Inflammatory macrophage (primary cell): ENCODE measurements at places on chromosomes 12 and 14.

DNA sequence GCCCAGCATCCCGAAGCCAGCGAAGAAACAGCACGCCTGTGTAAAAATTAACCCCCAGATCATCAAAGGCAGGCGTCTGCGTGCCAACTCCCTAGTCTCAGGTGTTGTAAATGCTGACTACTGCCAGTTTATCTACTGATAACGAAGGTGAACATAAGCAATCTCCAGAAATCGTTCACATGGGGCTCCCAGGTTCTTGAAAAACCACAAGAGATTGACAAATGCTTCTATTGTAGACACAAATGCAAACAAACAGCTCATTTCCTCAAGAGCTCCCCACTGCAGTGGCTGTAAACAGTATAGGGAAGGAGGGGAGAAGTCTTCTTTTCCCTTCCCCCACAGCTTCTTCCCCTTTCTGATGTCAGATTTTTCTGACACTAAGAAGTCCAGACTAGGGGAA, 5.3 kb upstream of the PLEKHG3 start:
- DNase-seq = peak; percentile 92

- DNase-seq = no peak
These were observed 208.1 kb downstream of the PHLDA1 start for GRCh38 chr12:75823475-75823874.

DNA sequence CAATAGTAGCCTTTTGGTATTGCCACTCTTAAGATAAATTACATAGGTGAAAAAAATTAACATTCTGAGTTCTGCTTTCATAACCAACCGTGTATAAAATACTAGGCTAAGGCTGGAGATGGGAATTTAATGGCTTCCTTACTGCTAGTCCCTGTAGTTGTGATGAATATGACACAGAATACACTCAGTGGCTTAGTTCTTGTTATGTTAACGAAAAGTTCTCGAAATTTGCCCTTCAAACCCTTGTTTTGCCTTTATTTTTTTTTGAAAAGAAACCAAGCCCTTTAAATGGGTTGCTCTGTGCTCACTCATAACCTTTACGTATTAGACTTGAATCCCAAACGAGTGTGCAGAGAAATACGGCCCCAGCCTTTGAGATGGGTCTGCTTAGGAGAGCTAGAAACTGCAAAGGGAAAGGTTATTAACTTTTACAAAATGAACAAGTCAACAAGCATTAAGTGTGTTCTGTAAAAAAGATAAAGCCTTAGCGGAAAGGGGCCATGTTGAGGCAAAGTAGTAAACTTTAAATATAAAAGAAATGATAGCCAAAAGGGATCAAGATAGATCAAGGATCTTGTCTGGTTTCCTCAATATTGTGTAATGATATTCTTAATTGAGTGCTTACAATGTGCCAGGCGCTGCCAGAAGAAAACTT, 1.7 kb downstream of the NUDT4 start:
- no peak for DNase-seq

DNA sequence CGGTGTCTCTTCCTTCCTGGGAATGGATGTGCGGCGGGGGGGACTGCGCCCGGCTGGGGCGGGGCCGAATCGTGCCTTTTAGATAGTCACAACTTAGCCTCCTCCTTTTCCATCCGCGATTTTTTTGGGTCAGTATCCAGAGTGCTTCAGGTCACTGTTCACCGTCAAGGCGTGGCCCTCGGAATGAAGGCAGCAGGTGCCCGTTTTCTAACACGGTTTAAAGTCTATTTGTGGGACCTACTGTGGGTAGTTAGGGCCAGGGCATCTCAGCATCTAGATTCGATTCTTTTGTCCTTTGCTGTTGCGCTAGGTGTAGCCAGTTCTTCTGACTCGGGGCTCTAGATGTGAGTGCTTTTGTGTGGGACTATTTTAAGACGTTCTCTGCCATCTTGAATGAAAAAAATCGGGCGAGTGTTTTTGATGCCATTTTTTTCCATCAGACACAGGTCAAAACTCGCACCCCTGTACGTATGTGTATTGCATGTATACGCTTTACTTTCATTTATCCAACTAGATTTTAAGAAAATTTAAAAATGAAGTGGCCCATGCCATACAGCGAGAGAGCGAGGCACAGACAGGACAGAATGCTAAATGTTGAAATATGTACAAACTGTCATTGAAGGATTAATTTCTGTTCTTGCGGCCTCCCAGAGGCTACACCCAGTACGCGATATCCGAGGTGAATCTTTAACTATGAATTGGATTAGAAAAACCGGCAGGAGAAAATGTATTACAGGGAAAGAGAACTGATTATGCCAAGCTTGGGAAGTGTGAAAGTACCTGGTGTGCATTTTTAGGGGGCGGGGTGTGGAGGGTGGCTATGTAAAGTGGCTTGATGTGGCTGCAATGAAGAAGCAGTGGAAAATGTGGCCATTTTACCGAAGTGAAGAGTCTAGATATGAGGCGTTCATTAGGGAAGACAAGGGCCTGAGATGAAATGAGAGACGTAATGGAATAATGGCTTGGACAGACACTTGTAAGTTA, 835 bp downstream of the VEZT start:
- peak; percentile 31 for DNase-seq

DNA sequence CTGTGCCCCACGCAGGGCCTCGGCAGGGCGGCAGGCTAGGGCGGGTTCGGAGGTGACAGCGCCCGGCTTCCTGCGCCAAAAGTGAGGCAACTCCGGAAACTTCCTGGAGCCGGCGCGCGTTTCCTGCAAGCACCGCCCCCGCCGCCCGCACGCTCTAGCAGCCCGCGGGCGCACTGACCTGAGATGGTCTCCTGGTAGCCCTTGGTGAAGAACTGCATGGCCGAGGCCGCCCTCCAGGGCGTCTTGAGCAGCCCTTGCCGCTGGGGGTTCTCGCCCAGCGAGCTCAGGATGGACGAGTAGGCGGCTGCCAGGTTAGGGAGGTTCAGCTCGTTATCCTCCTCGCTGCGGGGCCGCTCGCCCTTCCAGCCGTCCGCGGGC, 494 bp downstream of the GCH1 start:
- DNase-seq = peak; percentile 67
